Amniotic stem cell (primary cell): ENCODE measurements at places on chromosomes 11 and 22.

GRCh38 chr11:78253797-78254196, 65.1 kb downstream of the USP35 start:
- no peak for DNase-seq

- peak; percentile 32 for DNase-seq
Observed at GRCh38 chr22:45072322-45072903, 62.6 kb upstream of the PHF21B start.

DNA sequence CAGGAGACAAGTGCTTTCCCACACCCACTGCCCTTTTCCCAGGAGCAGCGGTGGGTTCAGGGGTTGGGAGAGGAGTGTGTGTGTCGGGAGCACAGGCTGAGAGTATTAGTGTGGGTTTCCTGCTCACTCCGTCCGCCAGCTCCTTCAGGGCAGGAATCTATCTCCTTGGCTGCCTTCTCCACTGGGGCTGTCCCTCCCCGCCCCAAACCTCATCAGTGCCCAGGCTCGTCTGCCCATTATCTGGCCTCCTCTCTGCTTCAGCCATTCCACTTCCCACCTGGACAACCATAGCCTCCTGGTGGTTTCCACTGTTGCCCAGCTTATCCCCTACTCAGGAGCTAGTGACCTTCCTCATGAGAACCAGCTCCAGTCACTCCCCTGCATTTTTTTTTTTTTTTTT, 19.9 kb downstream of the ASPHD2 start:
- no peak for DNase-seq

DNA sequence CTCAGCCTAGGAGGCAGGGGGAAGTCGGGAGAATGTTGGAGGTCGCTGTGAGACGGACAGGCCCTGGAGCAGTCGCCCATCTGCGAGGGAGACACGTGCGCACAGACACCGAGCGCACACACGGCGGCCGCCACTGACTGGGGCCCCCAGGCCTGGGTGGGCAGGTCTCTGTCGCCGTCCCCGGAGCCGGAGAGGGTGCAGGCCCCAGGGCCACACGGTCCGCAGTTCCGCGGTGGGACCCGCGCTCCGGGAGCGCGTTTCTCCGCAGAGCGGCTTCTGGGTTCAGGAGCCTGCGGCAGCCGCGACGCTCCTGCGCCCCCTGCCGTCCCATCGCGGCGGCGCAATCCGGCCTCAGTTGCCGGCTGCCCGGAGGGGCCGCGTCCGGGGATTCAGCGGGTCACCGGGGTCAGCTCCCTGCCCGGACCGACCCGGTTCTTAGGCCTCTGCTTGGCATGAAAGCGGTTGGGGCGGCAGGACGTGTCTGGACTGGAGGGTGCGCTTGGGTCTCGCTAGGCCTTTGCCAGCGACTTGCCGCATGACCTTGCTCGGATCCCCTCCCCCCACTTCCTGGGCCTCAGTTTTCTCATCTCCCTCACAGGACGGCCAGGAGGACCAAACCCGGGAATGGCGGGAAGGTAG, 31.2 kb downstream of the PDE2A start:
- peak; percentile 8 for DNase-seq

DNA sequence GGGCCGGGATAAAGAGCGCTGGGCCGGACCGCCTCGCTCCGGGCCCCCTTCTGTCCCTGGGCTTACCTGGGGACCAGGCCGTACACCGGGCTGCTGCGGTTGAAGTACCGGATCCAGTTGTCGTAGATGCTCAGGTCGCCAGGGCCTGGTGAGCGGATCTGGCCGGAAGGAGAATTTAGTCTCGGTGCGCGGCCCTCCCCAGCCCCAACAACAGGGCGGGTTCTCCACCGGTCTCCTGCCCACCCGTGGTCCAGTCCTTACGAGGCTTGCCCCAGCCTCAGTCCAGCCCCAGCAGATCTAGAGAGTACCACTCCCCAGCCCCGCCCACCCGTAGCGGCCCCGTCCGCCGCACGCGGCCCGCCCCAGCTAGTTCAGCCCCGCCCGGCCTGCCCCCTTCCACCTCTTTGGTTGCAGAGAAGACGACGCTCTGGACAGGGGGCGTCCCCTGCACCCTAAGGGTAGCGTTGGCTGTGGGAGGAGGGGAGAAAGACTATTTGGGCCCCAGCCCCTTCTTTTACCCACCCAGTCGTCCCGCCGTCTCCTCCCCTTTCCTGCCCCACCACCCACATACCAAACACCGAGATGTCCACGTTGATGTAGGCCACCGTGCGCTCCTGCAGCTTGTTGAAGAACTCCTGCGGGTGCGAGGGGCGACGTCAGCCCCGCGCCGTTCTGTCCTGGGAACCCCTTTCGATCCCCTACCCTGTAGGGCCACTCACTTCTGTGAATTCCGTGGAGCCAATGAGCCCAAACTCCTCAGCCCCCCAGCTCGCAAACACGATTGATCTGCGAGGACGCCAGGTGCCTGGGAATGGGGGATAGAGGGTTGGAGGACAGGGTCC, 6.8 kb downstream of the SAC3D1 start:
- DNase-seq = no peak

- peak; percentile 0 for DNase-seq
Observed at GRCh38 chr11:15278128-15278527, 163.4 kb downstream of the INSC start.
